NCI-H1694 (cell line): ENCODE measurements at places on chromosomes 1 and 21.

- DNase-seq, result no peak
These were observed 359.3 kb downstream of the SMYD3 start for GRCh38 chr1:246147524-246148461.

DNA sequence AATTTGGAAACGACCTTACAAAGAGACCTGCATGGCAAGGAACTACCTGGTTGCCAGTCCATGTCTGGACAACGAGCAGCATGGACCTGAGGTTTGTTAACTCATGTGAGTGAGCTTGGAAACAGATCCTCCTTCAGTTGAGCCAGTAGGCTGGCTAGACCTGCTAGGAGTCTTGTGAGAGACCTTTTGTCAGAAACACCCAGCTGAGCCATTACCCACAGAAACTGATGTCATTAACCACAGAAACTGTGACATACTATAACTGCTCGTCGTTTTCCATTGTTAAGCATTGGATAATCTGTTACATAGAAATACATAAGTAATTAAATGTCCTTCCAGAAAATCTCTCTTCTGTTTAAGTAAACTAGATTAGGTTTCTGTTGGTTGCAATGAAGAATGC is 211.1 kb upstream of the C21orf91 start:
- no peak for DNase-seq

- no peak for DNase-seq
These were observed 53.8 kb upstream of the DPH5 start for GRCh38 chr1:101079341-101079740.

- no peak for DNase-seq
These were observed 6.7 kb upstream of the CFAP126 start for GRCh38 chr1:161374373-161374772.

DNA sequence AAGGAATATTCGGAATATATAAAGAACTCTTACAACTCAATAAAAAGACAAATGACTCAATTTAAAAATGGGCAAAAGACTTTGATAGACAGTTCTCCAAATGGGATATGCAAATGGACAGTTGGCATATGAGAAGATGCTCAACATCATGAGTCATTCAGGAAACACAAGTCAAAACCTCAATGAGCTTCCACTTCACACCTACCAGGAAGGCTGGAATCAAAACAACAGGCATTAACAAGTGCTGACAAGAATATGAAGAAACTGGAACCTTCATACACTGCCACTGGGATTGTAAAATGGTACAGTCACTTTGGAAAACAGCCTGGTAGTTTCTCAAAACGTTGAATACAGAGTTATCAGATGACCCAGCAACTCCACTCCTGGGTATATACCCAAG is 17.2 kb downstream of the PGBD5 start:
- no peak for DNase-seq

DNA sequence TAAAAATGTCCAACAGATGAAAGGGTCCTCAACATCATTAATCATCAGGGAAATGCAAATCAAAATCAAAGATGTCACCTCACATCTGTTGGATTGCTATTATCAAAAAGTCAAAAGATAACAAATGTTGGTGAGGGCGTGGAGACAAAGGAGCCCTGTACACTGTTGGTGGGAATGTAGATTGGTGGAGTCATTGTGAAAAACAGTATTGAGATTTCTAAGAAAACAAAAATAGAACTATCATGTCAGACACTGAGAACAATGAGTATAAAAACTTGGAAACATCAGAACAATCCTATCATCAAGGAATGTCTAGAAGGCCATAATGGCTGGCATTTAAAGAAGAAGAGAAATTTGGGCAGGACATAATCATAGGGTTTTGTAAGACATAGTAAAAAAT is 209.2 kb upstream of the PTGFR start:
- no peak for DNase-seq

GRCh38 chr1:152505083-152505482 is 5.5 kb upstream of the LCE5A start:
- no peak for DNase-seq

- DNase-seq, result no peak
These were observed 27.7 kb downstream of the ACOT11 start for GRCh38 chr1:54575605-54576290.

DNA sequence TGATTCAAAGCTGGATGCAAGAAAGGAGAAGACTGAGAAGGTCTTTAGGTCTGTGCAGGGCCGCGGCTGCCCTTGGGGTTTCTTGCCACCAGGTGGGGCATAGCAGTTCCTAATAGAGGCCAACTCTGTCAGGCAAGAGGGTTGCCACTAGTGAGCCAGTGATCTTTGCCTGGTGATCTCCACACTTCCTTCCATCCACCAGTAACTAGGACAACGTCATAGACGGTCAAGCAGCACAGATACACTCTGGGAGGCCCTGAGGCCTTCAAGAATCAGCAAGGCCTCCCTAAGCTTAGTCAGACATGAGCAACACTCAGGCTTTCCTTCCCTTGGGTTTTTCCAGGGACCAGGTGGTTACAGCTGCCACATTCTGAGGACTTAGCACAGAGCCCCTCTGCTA is 32.9 kb upstream of the ATP2B4 start:
- no peak for DNase-seq

DNA sequence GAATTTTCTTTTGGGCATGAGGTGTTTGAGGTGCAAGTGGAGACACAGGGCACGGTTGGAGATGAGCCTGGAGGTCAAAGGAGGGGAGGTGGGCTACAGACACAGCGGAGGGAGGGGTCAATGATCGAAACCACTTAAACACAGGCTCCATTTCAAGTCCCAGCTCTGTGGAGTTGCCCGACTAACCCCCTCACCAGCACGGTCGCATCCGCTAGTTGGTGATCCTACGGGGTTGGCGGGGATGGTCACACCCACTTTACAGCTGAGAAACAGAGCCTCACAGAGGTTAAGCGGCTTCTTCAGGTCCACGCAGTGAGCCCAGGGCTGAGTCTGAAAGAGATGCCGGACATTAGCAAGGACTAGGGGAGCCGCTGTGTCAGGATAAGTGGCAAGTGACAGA is 60.1 kb upstream of the RUNX3 start:
- no peak for DNase-seq

GRCh38 chr1:208159555-208160258 is 84.5 kb downstream of the PLXNA2 start:
- no peak for DNase-seq

DNA sequence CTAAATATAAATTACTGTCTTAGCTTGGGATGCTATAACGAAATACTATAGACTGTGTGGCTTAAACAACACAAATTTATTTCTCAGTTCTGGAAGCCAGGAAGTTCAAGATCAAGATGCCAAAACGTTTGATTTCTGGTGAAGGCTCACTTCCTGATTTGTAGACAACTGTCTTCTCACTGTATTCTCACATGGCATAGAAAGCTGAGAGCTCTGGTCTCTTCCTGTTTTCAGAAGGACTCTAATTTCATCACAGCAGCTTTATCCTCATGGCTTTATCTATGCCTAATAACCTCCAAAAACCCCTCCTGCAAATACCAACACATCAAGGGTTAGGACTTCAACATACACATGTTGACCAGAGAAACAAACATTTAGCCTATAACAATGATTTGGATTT is 1795.5 kb downstream of the MRPL39 start:
- DNase-seq, result no peak

GRCh38 chr1:29901624-29902325 is 665.5 kb downstream of the PTPRU start:
- no peak for DNase-seq

- no peak for DNase-seq
These were observed 33.3 kb downstream of the EXTL2 start for GRCh38 chr1:100861379-100861778.
